ENCODE measurements at places on chromosomes 3 and 15.

DNA sequence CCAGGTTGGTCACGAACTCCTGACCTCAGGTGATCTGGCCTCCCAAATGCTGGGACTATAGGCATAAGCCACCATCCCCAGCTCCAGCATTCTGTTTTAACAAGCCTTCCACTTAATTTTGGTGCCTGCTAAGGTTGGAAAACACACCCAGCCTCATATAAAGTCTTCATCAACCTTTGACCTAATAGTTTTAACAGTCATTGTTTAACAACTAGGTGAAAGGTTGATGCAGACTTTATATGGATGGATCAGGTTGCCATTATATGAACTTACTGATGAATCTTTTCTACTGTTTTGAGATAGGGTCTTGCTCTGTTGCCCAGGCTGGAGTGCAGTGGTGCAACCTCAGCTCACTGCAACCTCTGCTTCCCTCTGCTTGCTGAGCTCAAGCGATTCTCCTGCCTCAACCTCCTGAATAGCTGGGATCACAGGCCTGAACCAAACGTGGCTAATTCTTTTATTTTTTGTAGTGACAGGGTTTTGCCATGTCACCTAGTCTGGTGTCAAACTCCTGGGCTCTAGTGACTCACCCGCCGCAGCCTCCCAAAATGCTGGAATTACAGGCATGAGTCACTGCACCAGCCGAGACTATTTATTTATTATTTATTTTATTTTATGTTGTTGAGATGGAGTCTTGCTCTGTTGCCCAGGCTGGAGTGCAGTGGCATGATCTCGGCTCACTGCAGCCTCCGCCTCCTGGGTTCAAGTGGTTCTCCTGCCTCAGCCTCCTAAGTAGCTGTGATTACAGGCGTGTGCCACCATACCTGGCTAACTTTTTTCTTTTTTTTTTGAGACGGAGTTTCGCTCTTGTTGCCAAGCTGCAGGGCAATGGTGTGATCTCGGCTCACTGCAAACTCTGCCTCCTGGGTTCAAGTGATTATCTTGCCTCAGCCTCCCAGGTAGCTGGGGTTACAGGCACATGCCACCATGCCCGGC, 3.1 kb upstream of the RPAP1 start:
- DNase-seq: peak; percentile 78

DNA sequence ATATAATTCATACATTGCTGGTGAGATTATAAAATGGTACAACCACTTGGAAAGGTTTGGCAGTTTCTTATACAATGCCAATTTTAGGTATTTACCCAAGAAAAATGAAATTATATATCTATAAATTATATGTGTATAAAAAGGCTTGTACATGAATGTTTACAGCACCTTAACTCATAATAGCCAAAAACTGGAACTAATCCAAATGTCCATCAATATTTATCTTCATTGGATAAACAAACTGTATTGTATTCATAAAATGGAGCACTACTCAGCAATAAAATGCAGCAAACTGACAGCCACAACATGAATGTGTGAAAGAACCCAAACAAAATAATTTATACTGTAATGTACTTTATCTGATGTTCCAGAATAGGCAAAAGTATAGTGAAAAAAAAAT, 33.6 kb upstream of the EIF5A2 start:
- DNase-seq: no peak

DNA sequence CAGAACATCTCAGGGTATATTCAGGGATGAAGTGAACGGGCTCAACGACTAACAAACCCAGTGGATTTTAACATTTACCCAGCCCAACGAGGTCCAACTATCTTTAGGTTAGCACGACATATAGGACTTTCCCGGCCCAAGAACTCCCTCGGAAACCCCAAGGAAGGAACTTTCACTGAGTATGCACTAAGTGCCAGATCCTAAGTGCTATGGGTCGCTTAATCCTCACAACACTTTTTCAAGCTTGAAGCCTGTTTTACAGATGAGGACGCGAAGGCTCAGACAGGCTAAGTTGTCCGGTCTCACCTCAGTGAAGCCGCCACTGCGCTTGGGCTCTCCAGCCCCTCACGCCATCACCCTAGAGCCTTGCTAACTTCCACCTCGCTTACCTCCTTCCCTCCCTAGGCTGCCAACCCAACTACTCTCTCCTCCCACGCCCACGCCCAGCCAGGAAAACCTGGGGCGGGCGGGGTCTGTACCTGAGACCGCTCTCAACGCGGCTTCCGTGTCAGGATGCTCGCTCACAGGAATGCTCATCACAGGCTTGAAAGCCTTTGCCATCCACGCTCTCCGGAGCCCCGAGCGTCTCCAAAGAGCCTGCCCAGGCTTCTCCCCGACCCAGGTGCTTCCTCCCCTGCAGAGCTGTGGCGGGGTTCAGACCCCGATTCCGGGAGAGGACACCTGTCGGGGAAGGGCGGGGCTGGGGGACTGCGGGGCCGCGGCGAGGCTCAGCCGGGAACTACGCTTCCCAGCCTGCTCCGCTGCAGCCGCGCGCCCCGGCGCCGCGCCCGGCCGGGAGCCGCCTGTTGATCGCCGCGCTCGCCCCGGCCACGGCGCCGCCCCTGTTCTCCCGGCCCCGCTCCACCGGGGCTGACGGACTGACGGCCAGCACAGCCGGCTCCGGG, at the start of gene TMOD2:
TSS of gene TMOD2 (plus strand) at position 806 of the 905 bp plus-strand sequence. CDS start 14,845 bp downstream, outside the sequence.
- DNase-seq: peak; percentile 79

DNA sequence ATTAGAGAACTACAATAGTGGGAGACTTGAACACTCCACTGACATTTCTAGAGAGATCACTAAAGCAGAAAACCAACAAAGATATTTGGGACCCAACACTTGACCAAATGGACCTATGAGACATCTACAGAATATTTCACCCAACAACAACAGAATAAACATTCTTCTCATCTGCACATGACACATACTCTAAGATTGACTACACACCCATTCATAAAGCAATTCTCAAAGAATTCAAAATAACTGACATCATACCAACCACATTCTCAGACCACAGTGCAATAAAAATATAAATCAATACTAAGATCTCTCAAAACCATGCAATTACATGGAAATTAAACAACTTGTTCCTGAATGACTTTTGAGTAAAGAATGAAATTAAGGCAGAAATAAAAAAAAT, 473.7 kb downstream of the LPP start:
- peak; percentile 69 for DNase-seq

GRCh38 chr3:188212308-188212969, 58.5 kb downstream of the LPP start:
- peak; percentile 16 for DNase-seq

DNA sequence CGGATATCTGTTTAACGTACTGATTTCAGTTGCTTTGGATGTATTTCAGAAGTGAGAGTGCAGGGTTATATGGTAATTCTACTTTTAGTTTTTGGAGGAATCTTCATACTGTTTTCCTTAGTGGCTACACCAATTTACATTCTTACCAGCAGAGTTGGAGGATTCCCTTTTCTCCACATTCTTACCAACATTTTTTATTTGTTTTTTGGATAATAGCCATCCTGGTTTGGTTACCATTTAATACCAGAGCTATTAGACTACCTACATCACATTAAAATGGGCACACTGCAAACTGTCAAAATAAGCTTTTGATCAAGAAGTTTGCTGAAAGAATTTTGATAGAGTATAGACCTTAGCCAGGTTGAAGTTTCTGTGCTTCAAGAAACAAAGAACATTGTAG, 217.2 kb upstream of the CFAP20DC start:
- no peak for DNase-seq

Measured in Daoy (cell line).